LNCaP clone FGC (cell line): ENCODE measurements at places on chromosomes 12 and 14.

GRCh38 chr12:8036346-8036745 lies 3.8 kb downstream of the FOXJ2 start:
- DNase-seq: no peak

DNA sequence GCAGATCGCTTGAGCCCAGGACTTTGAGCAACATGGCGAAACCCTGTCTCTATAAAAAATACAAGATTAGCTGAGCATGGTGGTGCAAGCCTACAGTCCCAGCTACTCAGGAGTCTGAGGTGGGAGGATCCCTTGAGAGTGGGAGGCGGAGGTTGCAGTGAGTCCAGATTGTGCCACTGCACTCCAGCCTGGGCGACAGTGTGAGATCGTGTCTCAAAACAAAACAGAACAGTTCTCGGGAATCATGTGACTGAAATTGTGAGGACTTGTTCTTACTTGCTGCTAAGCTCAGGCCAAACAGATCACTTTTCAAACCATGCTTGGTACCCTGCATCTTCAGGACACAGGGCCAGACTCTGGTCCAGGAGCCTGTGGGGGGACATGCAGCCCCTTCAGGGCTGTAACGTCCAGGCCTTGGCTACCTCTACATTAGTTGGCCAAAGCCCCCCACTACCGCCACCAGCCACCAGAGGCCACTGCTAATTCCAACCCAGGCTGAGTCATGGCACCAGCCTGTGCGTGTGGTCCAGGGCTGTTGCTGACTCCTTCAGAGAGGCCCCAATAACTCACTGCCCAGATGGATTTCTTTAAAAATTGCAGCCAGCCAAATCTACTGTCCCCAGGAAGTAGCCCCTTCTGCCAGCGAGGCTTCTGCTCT lies 33.4 kb upstream of the SYNDIG1L start:
- DNase-seq: no peak

DNA sequence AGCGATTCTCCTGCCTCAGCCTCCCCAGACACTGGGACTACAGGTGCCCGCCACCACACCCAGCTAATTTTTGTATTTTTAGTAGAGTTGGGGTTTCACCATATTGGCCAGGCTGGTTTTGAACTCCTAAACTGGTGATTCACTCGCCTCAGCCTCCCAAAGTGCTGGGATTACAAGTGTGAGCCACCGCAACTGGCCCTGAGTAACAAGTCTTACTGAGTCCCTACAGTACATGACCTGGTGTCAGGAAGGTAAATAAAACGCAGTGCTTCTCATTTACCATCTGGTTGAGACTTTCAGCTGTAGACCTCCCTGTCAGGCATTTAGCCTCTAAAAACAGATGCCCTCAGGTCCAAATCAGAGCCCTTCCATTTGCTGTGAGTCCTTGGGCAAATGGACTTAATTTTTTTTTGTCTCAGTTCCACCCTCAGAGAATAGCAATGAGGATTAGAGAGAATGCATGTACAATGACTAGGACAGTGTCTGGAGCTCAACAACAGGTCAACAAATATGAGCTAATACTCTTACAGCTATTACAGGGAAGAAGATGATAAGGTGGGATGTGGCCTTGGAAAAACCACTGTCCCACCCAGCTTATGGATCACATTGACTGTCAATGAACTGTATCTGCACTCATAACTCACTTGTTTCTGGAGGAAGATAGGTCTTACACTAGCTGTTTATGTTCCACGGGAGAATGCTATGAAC lies 70.5 kb downstream of the PHLDA1 start:
- no peak for DNase-seq

DNA sequence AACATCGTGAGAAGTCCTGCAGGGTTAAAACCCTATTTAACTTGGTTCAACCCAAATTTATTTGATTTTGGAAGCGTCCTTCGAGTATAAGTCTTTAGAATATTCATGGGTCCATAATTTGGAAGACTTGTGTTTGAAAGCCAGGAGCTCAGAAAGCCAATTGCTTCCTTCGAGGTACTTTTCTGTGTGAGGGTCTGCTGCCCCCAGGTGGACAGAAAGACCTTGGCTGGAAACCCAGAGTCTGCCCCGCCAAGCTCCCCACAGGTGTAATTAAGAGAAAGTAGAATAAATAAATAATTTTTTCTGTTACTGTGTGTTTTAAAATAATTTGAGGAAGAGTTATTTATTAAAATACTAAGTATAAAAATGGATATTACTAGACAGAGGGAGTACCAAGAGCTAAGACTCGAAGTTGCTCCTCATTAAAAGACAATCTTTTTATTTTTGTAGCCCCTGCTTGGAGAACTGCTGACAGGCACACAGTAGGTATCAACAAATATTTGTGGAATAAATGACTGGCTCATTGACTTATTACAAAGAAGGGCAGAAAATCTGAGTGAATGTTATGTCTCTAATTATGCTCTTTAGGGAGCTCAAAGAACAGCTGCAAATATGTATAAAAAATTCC lies 105.8 kb downstream of the PAH start:
- DNase-seq: peak; percentile 15

DNA sequence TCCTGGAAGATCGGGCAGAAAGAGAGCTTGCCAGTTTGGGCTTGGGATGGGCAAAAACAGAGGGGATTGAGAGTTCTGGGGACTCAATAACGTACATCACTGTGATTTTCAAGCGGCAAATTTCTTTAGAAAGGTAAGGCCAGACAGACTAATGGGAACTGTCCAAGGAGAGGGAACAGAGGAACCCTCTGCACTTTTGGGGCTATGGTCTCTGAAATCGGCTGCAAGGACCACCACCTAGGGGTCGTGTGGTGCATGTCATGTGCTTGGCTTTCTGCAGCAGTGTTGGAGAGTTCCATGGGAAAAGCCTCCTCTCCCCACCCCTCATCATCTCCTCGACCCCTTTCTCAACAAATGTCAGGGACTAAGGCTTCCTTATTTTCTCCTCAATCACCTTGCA lies 79.6 kb downstream of the PPM1A start:
- no peak for DNase-seq

DNA sequence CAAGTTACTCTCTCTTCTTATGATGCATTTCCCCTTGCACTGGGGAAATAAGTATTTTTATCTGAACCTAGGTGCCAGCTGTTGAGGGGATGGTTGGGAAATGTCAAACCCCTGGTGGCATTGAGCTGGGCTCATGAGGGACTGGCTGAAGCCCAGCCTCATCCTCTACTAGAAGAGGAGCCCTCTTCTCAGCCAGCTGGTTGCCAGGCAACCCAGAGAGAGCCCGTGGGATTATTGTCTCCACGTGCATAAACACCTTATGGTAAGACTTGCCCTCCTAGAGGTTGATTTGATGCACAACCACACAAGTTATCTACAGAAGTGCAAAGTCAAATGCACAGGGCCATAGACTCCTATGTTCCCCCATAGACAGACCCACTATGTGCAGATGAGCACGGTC lies 89.8 kb downstream of the WSCD2 start:
- DNase-seq: no peak

GRCh38 chr14:40216976-40217375 lies 784.7 kb upstream of the FBXO33 start:
- DNase-seq: no peak

DNA sequence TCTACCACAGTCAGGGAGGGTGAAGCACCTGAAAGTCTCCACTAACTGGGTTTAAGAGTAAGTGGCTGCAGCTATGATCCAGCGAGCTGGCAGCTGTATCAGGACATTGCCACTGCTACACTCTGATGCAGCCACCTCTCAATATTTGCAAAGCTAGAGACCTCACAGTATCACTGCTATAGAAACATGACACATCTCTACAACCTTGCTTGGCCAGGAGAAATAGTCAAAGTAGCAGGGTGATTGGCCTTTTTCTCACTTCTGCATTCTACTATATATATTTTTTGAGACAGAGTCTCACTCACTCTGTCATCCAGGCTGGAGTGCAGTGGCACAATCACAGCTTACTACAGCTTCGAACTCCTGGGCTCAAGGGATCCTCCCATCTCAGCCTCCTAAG lies 9.3 kb upstream of the FMNL3 start:
- no peak for DNase-seq

DNA sequence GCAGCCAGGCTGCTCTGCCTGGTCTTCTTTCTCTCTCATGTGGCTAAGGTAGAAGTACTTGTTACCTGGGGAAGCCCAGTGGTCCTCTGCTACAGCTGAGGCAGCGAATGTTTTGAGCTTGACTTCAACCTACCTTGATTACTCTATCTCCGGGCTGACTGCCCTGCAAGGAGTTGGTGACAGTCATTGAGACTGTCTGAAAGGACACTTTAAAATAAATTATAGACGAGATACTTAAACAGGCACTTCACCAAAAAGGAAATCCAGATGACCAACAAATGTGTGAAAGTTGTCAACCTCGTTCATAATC lies 474 bp upstream of the CIT start:
- no peak for DNase-seq

DNA sequence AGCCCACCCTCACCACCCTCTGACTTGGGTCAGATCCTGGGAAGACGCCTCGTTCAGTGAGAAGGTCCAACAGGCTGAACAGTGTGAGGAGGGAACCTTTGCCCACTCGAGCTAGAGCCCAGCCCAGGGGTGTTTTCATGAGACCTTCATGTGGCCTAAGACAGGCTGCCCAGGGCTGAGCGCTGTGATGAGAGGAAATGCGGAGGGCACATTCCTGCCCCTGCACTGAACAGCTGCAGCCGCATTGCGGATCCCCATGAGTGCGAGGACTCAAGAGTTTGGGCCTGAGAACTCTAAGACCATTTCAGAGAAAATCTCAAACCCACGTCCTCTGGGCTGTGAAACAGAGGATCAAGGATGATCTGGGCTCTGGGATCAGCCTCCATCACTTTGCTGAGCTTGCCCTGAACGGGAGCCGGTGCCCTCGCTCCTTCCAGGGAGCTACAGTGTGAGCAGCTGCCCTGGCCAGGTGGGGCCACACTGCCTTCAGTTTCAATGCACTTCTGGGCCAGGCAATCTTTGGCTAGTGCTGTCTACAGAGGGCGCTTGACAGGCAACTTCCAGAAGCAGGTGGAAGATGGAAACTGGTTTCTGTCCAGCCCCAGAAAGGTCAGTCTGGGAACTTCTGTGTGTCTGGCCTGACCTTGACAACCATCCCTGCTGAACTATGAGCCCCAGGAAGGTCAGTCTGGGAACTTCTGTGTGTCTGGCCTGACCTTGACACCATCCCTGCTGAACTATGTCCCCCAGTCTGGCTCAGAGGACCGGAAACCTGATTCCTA lies 43.5 kb upstream of the P2RX7 start:
- DNase-seq: no peak

DNA sequence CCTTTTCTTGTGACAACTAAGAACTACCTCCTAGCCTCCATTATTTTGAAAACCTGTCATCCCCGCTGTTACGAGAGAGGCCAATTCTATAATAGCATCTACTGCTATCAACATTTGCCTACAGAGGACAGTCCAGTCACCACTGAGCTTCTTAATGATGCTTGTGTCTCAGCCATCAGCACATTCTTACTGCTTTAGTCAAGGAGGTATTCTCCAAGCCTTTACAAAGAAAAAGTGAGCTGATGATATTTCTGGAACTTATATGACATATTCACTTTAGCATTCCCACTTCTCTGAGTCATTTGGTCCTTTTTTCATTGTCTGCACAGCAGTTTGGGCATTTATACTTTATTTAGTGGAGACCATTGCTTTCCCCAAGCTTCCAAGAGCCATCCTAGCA lies 497.7 kb upstream of the RPL10L start:
- no peak for DNase-seq

DNA sequence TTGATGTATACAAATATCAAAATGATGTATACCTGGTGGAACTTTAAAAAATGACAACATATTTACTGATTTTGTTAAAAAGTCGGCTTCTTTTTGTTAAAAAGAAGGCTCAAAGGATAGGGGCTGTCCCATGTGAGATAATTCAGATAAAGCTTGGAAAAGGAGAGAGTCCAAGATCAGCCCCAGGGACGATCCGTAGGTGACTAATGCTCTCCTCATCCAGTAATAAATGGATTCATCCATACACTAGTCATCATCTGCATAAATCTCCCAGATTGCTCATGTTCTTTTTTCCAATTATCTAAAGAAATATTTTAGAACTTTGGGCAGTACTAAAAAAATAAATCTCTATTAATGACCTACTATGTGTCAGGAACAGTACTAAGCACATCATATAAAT lies 23.4 kb upstream of the FSCB start:
- no peak for DNase-seq

GRCh38 chr14:36087411-36087810 lies 89.1 kb downstream of the PTCSC3 start:
- no peak for DNase-seq

DNA sequence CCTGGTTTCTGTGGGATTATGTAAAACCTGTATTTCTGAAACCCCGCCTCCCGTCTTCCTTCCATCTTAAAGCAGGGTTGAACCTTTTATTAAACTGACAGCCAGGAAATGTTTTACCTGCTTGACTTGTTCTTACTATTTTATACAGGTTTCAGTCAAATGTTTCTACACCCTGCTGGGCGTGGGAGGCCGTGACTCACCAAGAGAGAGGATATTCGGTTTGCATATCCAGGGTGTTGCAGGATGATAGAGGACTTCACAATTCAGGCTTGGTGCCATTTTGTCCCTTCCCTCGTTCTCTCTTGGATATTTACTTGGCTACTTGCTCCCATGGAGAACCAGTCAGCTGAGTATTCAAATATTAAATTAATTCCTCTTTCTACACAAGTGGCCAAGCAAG lies 69.7 kb downstream of the ARF6 start:
- peak; percentile 86 for DNase-seq

GRCh38 chr14:92472860-92473259 lies 40.7 kb upstream of the RIN3 start:
- DNase-seq: no peak

DNA sequence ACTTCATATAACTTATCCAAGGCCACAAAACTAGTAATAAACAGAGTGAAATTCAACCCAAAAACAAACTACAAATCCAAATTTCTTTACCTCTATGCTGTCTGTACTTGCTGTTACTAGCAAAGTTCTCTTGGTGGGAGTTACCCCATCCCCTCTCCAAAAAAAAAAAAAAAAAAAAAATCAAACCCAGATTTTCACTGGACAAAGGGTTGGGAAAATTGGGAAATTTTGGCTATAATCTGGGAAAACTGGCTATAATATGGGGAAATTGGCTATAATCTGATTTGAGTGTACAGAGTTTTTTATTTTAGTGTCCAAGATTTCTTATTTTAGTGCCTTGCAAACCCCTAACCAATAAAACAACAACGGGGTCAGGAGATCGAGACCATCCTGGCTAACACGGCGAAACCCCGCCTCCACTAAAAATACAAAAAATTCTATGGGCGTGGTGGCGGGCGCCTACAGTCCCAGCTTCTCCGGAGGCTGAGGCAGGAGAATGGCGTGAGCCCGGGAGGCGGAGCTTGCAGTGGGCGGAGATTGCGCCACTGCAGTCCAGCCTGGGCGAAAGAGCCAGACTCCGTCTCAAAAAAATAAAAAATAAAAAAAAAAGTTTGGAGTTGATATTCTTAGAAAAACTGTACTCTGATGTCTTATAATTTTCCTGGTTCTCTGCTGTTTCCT lies 148.4 kb downstream of the CHST11 start:
- no peak for DNase-seq

- no peak for DNase-seq
These were observed 2.3 kb upstream of the SLC25A3 start for GRCh38 chr12:98591209-98591608.

DNA sequence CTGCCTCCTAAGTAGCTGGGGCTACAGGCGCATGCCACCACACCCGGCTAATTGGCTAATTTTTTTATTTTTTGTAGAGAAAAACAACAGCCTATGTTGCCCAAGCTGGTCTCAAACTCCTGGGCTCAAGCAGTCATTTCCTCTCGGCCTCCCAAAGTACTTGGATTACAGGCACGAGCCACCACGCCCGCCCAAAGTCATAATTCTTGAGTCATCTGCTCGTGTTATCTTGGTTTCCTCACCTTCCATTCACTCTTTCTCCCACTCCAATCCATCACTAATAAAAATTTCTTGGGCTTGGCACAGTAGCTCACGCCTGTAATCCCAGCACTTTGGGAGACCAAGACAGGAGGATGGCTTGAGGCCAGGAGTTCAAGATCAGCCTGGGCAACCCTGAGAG lies 32.0 kb downstream of the ITGA7 start:
- DNase-seq: no peak
